Kidney (tissue), 22 donors: ENCODE measurements at places on chromosomes 16 and 17. TPM values are rescaled to one million over a fixed set of nuclear protein-coding genes. Genes with fewer than 3 reads are reported as not detected.

Gene LDHD
- 14.7 TPM for total RNA-seq

Gene SULT1A2
- 1.1 TPM for total RNA-seq

Gene HOXB6
- total RNA-seq: 90.2 TPM

Gene CCDC78
- total RNA-seq: 2.6 TPM

Gene CD300E
- 2.5 TPM for total RNA-seq

Gene POLDIP2
- total RNA-seq: 84.9 TPM
